ENCODE measurements at places on chromosomes 3 and 15.

- H3K4me1 ChIP-seq: no peaks in the 10 kb centered on the region
- no peak overlapping the region for H3K27ac ChIP-seq
- H3K36me3 ChIP-seq: no peaks in the 10 kb centered on the region
- H3K27me3 ChIP-seq: no peaks in the 10 kb centered on the region
- H3K4me3 ChIP-seq: no peak overlapping the region
Measured at GRCh38 chr3:64332459-64333350, 107.4 kb upstream of the PRICKLE2 start.

DNA sequence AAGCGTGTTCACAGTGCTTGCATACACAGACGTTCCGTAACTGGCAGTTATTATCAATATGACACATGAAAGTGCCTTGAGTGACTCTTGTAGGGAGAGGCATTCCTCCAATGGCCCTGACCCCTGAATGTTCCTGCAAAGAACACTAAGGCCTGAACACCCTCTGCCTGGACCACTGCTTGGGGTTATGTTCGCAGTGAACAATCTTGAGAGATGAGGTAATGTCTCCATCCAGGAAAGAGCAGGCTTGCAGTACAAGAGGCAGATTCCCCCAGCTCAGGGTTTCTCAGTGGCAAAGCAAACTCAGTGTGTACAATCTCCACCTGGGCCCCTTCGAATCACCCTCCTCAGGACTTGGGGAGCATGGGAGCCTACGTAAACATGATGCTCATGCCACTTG lies 324.6 kb downstream of the MAGI1 start:
- H3K4me1 ChIP-seq: peaks cover 2% of the 10 kb centered on the region
- no peaks in the 10 kb centered on the region for H3K36me3 ChIP-seq
- H3K27me3 ChIP-seq: no peaks in the 10 kb centered on the region

DNA sequence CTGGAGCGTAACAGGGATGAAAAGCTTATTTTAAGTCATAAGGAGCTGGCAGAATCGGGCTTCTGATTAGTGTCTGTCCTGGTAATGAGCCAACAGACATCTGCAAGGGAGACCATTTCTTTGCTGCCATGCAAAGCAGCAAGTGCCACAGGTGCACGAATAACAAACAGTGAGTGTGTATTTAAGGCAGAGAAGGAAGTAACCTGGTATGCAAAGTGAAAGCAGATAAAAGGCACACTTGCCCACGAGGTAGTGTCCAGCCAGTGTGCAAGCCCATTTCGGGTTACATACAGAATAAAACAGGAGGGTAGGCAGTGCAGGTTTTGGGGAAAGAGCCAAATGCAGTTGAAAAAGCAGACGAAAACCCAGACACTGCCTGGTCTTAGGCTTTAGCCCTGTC lies 1153.7 kb downstream of the SI start:
- no peaks in the 10 kb centered on the region for H3K4me1 ChIP-seq
- H3K4me3 ChIP-seq: no peak overlapping the region
- no peak for DNase-seq

DNA sequence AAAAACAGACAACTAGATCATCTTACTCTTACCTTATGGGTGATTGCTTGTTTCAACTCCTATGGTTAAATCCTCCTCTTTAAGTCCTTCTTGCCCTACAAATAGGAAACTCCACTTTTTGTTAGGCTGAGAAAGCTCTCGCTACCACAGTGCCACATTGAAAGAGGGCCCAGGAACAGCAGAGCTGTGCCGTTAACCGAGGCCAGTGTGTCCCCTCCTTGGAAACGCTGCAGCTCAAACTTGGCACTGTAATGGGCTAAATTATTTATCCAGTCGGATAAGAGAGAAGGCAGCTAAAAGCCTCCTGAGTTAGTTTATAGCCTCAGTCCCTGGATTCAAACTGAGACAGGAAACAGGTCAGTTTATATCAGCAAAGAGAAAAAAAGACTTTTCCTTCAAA lies 46.1 kb downstream of the KBTBD12 start:
- no peaks in the 10 kb centered on the region for H3K27me3 ChIP-seq
- H3K36me3 ChIP-seq: no peaks in the 10 kb centered on the region
- H3K4me1 ChIP-seq: no peaks in the 10 kb centered on the region
- DNase-seq: no peak
- H3K27ac ChIP-seq: no peak overlapping the region
- H3K4me3 ChIP-seq: no peak overlapping the region

DNA sequence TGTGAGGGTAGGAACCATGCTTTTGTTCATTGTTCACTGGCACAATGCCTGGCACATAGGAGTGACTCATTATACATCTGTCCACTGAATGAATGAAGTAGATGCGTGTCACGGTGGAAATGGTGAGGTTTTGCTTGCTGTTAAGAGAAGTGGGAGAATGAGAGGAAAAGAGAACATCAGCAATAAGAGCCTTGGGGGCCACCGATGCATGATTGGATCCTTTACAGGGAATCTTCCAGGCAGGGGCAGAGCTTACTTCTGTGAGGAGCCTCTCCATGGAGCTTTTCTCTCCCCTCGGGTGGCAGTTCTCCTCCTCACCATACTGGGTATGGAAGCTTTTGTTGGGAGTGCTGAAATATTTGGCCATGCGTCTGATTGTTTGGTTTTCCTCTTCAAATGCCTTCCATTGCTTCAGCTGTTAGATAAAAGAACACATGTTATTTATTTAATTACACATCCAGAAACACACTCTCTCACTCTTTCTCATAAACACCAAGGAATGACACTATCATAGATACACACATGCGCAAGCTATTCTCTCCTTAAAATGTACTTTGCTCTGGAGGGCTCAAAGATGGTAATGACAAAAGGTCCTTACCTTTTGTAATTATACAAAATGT lies 78.9 kb upstream of the GSK3B start:
- no peaks in the 10 kb centered on the region for H3K4me1 ChIP-seq
- H3K27me3 ChIP-seq: no peaks in the 10 kb centered on the region
- no peak overlapping the region for H3K4me3 ChIP-seq
- no peak overlapping the region for H3K27ac ChIP-seq

GRCh38 chr3:45960289-45960688 lies 17.0 kb downstream of the CXCR6 start:
- peaks cover 43% of the 10 kb centered on the region for H3K36me3 ChIP-seq
- no peak overlapping the region for H3K4me3 ChIP-seq
- H3K4me1 ChIP-seq: no peaks in the 10 kb centered on the region
- no peak overlapping the region for H3K27ac ChIP-seq

- no peak for DNase-seq
- H3K4me1 ChIP-seq: peaks cover 11% of the 10 kb centered on the region
- no peak overlapping the region for H3K27ac ChIP-seq
- H3K36me3 ChIP-seq: no peaks in the 10 kb centered on the region
- H3K4me3 ChIP-seq: no peak overlapping the region
Measured at GRCh38 chr15:96331945-96332636, 1.6 kb downstream of the NR2F2 start.

- no peak for DNase-seq
- H3K36me3 ChIP-seq: no peaks in the 10 kb centered on the region
- H3K27me3 ChIP-seq: no peaks in the 10 kb centered on the region
- H3K27ac ChIP-seq: no peak overlapping the region
Measured at GRCh38 chr3:133803469-133803868, 2.1 kb upstream of the SRPRB start.

DNA sequence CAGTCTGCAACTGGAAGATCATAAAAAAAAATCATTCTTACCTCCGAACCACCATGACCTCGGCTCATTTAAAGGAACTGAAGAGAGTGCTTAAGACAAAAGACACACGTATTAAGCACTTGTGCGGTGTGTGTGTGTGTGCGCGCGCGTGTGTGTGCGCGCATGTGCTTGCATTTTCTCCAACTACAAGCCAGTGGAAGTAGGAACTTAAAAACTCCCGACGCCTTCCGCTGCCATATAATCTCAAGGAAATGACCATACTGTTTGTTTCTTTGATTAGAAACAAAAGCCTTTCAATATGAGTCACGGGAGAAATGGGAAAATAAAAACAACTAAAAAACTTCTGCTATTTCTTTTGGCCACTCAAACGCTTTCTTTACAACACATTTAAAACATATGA lies 32.4 kb downstream of the FRMD4B start:
- no peaks in the 10 kb centered on the region for H3K4me1 ChIP-seq
- no peak overlapping the region for H3K27ac ChIP-seq
- no peaks in the 10 kb centered on the region for H3K36me3 ChIP-seq
- no peak overlapping the region for H3K4me3 ChIP-seq

Data from iPS DF 6.9 (cell line).